ENCODE measurements at places on chromosomes 5 and 9. TPM values are rescaled to one million over a fixed set of nuclear protein-coding genes. Genes with fewer than 3 reads are reported as not detected.

- no peak for DNase-seq
Measured at GRCh38 chr5:174172152-174172551, 126.6 kb downstream of the NSG2 start.

GRCh38 chr5:75049456-75050351 lies 2.7 kb downstream of the GCNT4 start:
- no peak for DNase-seq

GRCh38 chr5:65695896-65696295 lies 26.0 kb downstream of the SGTB start:
- DNase-seq = no peak

- no peak for DNase-seq
Measured at GRCh38 chr5:56791396-56791795, 24.0 kb upstream of the MAP3K1 start.

DNA sequence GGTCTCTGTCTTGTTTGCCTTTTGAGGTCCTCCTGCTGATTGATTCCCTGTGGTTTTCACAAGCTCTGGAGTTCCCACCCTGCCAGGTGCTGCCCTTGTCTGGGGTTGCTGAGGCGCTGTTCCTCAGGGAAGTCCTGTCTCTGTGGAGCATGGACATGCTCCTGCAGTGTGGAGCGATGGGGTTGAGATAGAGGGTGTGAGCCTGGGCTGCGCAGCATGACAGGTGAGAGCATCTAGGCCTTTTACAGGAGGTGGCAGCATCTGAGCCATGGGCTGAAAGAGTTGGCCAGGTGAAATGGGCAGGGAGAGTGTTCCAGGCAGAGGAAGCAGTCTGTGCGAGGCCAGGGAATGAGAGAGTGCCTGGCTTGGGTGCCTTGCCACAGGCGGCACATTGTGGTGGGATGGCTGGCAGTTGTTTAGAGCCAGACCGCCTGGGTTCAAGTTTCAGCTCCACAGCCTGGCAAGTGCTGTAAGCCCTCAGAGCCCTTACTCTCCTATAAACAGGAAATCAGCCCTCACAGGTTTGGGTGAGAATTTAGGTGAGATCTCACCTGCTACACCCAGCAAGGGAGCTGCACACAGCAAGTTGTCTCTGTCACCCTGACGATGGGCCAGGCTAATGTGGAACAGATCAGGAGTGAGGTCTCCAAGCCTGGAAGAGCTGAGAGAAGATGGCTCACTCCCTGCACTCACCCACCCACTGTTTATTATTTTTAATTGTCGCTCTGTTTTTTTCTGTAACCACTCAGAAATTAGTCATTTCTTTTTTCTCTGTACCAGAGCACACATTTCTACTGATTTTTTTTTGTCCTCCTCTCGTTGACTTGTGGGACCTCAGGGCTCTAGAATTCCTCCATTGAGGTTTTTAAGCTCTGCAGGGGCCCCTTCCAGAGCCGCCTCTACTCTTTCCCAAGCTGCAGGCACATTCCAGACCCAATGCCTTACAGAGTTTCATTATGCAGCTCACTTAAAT lies 19.6 kb downstream of the TCOF1 start:
- no peak for DNase-seq

PCDHGB2 gene
- 6.1 TPM for total RNA-seq

SLC25A2 gene
- total RNA-seq = not detected

PROB1 gene
- total RNA-seq = under 0.01 TPM

PIGO gene
- 6.9 TPM for total RNA-seq

ST8SIA4 gene
- 76.2 TPM for total RNA-seq
